Aorta (tissue), 5 donors: ENCODE measurements at places on chromosomes 7 and 10. TPM values are rescaled to one million over a fixed set of nuclear protein-coding genes. Genes with fewer than 3 reads are reported as not detected.

DNA sequence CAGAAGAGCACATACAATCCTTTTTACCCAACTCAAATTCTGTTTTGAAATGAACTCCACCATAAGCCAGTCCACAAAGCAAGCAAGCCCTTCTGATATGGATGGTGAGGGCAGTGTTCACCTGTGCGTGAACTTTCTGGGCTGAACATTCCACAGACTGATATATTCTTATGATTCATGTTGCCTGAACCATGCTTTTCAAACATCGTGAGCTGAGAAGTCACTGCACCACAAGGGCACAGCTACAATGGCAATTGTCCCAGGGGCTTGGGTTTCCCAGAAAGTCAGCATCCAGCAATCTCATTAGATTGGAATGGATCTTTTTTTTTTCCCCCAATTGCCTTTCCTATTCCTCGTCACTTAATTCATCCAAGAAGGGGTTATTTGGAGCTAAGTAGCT, 86.9 kb upstream of the ZNF438 start:
- DNase-seq, result no peak

GRCh38 chr10:73581918-73582317, 9.2 kb downstream of the USP54 start:
- DNase-seq, result no peak

DNA sequence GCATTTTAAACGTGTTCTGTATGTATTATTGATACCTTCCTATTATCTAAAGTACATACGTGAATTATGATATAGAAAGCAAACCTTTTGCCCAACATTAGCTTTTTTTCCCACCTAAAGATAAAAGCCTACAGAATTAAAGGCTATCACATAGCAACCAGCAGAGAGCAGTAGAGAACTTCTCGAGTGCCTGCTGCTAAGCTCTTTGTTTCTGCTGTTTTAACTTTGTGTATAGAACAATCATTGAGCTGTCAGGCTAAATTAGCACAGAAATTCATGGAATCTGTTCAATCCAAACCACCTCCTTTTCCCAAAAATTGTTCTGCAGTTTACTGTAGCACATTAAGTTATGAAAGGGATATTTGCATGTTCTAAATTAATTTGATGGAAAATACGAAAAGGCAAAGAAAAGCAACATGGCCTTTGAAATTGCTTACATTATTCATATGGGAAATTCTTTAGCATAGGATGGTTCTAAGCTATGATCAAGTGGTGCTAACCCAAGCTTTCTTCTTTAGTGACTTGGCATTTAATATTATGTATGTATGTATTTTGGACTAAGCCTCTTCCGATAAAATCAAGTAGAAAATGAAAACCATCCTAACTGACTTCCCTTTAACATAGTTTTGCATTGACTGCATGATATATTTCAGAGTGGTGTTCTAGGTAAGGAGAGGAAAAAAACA, 1288.5 kb downstream of the GATA3 start:
- DNase-seq, result no peak

- no peak for DNase-seq
These were observed 227.1 kb downstream of the AGMO start for GRCh38 chr7:15334536-15335263.

DNA sequence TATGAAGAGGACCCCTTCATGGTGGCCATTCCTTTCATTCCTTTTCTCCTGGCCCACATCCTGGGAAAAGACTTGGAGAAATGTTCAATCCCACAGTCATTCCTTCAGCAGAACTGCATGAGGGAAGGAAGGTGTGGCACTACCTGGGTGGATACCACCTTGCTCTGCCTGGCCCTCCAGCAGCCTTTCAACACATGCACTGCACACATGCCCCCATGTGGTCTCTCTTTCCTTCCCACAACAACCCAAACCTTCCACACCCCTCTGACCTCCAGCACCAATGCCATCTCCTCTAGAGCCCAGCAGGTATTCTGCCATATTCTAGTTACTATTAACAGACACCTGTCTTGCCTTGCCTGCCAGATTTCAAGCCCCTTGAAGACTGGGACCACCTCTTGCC, 40.5 kb upstream of the AFAP1L2 start:
- DNase-seq, result no peak

DNA sequence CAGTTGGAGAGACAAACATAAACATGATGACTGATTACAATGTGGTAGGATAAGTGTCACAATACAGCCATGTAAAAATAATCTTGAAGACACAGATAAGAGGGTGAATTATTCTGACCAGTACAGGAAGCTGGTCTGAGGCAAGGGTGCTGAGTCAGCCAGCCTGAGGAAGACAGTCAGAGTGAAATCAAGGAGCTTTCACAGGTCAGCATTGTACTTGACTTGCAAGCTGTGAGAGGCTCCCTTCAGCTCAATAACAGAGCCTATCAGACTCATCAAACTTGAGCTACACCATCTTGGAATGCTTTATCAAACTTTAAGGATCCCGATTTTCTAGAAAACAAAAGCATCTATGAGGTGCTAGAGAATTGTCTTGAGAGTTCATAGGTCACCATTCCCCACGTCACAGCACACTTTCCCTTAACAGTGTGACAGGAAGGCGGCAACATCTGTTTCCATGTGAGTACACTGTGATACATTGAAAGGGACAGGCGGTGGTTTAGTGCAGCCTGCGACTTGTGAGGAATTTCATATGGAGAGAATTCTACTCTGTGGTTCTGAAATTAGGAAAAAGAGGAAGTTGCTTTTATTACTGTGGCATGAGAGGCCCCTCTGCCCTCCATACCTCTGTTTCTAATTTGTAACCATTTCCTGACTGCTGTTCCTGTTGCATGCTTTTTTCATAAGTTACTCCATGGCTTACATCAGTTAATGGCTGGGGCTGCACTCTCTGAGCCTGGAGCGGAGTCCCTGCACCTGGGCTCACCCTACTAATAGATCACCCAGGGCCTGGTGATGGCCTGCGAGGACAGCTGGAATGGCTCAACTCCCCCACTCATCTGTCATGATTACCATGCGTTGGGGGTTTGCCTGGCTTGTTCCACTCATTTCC, 417.1 kb downstream of the SUGCT start:
- no peak for DNase-seq

DNA sequence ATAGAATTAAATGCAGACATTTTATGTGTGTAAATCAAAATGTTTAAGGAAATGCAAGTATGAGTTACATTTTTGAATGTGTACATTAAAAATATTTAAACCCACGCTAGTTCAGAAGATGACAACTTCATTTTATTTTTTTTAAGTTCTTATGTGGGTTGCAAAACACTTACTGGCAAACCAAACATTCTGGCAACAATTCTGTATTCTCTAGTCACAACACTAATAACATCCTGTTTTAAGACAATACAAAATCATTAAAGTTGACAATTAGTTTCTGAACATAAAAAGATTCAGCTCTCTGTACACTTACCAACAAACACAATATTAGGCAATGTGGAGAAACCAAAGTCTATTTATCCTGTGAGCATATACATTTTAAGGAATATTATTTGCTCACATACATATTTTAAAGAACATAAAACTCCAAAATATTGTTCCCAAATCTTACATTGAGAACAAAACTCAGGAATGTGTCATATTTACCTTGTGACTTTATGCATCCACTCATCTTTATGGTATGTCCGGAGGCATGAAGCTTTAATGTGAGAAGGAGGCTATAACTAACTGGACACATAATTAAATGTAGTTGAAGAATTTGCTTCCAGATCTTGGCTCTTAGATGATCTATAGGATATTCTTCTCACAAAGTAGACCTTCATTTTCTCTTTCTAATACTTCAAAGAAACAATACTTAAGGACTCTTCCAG, 134.7 kb downstream of the DGKB start:
- DNase-seq, result no peak

DNA sequence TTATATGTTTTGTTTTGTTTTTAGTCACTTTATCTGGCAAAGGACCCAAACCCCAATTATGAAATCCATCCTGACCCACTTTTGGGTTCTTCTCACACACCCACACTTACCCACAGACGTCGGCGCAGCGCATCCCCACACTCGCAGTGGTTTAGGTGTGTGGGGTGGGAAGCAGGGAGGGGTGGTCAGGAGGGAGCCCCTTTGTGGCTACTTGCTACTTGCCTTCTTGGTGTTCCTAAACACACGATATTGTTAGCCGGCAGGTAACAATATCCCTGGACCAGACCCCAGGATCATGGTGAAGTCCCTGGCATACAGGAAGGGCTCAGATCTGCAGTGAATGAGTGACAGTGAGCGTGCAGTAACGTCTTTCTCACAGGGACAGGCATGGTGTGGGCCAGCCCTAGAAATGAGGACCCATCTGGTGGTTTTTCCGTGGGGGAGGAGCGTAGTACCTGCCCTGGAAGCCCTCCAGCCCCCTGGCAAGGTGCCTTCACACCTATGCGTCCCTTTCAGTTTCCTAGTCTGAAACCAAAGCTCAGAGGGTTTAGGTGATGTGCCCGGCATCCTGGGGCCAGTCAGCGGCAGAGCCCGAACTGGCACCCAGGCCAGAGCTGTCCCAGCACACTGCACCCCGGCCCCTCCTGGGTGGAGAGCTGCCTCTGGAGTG, 4.4 kb downstream of the SPOCK2 start:
- no peak for DNase-seq

DNA sequence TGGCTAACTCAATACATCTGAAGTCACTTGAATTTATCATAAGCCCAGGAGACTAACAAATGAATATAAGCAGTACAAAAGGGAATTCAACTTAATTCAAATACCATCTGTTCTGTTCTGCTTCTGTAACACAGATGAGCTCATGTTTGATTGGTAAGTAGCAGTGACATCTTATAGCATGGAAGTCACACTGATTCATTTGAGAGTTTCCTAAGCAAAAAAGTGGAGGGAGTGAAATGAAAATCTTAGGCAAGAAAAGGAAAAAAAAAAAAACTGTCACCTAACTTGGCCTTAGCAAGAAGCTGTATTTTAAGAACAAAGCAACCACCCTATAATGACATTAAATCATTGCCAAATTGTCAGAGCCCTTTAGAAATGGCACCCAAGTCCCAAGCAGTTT, 49.5 kb downstream of the SMURF1 start:
- no peak for DNase-seq

DNA sequence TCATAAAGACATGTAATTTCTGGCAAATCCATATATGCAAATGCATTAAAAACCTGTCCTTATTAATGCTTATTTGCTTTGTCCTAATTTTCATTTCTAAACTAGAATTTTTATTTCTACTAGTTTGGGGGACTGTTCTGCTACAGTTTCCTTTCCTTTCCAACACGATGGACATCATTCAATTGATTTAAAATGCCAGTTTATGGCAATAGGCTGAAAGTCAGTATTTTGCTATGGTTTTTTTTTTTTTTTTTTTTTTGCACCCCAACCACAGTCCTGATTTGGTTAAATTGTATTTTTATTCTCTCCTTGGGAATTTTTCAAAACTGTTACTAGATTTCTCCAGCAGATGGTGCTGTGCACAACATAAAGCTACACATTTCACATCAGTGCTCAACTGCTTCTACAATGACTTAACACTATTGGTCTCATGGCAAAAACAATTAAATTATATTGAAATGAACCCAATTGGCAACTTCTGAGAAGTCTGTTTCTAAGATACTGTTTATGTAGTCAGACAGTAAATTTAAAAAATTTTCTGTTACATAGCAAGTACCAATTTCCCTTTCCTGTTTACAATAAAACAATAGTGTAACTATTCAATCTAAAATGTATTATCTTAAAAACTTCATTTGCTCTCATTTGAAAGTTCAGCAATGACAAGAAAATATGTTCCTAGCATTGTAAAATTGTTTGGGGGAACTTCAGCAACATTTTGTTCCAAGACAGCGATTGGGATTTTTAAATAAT, 193.8 kb upstream of the CCDC6 start:
- no peak for DNase-seq

DNA sequence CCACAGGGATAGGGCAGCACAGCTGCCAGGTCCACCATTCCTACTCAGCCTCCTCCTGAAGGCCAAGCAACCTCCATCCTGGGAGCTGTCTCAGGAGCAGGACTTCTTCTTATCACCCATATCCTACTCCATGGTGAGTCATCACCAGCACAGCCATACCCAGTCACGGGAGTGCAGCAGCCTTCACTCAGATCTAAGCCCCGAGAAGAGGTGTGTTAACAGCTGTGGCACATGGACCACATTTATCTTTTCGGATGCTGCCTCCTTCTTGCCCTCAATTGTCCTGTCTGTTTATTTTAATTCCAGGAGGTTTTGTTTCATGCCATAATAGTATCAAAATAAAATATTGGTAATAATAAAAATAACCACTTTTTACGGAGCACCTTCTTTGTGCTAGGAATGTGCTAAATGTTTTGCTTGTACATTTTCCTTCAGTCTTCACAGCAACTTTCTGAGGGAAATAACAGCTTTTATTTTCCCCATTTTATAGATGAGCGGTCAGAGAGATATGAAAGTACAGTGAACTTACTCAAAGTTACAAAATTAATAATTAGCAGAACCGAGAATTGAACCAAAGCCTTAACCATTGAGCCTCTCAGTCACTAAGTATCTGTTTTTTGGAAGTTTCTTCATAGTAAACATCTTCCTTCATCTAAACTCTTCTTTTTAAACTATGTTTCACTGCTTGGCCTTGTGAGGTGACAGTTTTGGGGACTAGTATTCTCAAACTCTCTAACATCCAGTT, 2.5 kb upstream of the KEL start:
- no peak for DNase-seq

GRCh38 chr7:26700386-26700785, 164.0 kb downstream of the SKAP2 start:
- DNase-seq, result no peak

GRCh38 chr7:100366411-100367250, 6.7 kb upstream of the PILRA start:
- DNase-seq, result no peak

- no peak for DNase-seq
These were observed 85.6 kb downstream of the MICU1 start for GRCh38 chr10:72540193-72540807.

DNA sequence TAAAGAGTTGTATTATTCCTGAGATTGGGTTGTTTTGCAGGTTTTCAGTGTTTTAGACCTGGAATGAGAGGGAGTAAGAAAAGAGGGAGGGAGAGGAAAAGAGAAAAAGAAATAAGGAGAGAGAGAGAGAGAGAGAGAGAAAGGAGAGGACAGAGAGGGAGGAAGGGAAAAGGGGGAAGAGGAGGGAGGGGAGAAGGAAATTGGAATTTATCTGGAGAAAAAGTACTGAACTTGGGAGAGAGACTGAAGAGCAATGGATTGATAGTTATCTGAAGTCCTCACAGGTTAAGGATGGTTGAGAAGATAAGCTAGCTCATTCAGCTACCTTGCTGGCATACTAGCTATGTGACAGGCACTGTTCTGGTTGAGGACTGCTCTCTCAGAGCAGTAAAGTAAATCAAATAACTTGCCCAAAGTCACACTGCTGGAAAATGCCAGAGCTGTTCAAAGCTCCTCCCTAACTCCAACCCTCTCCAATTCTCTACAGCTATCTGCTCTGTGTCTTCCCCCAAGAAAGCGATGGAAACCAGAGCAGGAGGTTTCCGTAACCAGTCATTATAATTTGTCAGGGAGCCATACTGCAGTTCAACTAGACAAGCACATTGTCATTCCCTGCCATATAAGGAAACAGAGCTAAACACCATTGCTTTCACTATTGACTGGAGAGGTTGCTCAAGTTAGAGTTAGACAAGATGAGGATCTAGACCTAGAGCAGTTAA, 10.7 kb downstream of the CALD1 start:
- no peak for DNase-seq

TAS2R3 gene
- not detected for polyA plus RNA-seq

DYDC2 gene
- polyA plus RNA-seq, result not detected

HUS1 gene
- 11.9 TPM for polyA plus RNA-seq

CCL26 gene
- 2.0 TPM for polyA plus RNA-seq

ANXA8L1 gene
- polyA plus RNA-seq, result not detected

CCL24 gene
- 1.00 TPM for polyA plus RNA-seq

CNNM1 gene
- polyA plus RNA-seq, result 0.25 TPM
